Right hindlimb (tissue), 1 donor: ENCODE measurements at places on chromosomes 16 and 17.

- no peak for DNase-seq
Observed at GRCh38 chr16:2308089-2308962, 32.2 kb downstream of the ABCA3 start.

DNA sequence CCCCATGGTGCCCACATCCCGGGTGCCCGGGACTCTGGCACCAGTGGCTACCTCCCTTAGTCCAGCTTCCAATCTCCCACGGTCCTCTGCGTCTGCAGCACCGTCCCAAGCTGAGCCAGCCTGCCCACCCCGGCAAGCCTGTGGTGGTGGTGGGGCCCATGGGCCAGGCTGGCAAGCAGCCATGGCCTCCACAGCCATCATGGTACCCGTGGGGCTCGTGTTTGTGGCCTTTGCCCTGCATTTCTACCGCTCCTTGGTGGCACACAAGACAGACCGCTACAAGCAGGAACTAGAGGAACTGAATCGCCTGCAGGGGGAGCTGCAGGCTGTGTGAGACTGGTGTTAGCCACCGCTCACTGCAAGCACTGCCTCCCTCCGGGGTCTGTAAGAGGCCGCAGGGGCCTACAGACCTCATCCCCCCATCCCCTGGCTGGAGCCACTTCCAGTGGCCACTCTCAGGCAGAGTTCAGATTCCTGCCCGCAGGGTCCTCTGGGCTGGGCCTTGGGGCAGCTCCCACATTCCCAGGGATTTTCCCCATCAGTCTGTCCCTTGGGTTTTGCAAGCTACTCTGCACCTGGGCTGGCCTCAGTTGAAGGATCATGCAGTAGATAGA, 3.9 kb upstream of the SETD1A start:
- DNase-seq = peak; percentile 81

- no peak for DNase-seq
Observed at GRCh38 chr17:12341328-12341727, 320.7 kb downstream of the MAP2K4 start.

DNA sequence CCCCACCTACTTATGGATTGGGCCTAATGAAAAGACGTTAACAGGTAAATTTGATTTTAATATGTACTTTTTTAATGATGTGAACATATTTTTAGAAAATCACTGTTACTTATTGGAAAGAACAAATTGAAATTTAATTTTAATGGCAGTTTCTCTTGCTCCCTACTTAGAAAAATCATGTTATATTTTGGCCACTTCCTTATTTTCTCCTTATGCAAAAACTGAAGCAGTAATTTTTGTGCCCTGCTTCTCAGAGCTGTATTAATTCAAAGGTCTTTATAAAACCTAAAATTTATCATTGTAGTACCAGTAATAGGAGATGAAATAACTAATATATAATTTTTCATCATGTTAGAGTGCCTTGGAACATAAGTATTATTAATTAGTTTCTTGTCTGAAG, 2.8 kb downstream of the ZPBP2 start:
- DNase-seq = no peak

DNA sequence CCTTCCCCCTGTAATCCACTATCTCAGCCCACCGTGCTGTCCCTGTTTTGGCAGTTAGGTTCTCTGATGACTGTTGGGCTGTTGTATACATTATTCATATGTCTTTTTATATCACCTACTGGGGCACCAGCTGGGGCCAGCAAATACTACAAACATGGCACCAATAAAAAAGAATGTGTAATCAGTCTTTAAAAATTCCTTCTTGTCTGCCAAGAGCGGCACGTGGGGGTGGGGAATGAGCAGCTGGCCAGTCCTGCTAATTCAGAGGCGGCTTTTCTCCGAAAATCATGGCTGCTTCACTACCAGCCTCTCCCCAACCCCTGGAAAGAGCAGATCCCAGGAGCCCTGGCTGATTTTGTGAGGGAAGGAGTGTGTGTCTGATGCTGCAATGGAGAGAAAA, 77.7 kb upstream of the EEF2KMT start:
- DNase-seq = peak; percentile 51

DNA sequence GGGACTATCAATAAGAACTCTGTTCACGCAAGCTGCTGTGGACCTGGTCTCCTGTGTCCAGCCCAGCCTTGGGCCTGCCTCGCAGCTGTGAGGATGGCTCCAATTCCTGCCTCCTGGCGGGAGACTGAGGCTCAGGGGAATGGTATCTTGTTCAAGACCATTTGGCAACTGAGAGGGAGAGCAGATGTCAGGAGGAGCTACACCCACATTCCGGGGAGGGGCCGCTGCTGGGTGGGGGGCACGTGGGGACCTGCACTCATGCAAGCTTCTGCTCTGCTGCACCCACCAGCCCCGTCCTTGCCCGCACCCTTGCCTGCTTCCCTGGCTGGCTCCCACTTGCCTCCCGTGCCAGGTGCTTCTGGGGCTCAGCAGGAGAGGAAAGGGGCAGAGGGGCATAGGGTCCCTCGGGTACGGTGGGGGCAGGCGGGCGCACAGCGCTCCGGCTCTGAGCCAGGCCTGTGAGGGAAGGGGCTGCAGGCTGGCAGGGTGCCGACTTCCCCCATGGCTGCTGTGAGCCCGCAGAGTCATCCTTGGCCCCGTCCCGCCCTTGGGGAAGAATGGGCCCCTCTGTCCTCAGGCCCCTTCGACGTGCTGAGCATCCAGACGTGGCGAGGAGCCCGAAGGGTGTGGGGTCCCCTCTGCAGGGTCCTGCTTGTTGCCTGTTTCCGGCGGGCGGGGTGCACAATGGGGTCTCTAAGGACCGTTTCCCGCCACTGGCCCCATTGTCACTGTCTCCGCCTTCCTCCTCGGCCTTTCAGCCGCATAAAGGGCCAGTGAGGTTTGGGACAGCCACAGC, 2.7 kb downstream of the METRN start:
- no peak for DNase-seq

DNA sequence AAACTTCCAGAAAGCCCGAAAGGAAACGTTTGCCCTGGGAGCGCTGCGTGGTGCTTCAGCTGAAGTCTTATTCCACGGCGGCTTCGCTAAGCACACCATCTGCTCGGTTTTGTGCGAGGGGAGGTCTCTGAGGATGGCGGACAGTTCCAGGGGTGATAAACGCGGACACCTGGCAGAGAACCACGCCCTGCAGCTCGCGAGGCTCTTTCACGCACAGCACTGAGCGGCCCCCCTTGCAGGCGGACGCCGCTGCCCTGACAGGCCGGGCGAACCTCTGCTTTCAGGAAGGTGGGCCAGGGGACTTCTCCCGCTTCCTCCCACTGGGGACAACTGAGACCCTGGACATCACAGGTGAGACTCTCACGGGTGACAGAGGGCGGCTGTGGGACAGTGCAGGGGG, 3.7 kb downstream of the MVD start:
- no peak for DNase-seq

- DNase-seq = peak; percentile 93
Observed at GRCh38 chr16:4315186-4316107, at the start of gene GLIS2. TSS of gene GLIS2 (plus strand) at chr16:4316067. CDS start at chr16:4332281, 16,214 bp downstream.

DNA sequence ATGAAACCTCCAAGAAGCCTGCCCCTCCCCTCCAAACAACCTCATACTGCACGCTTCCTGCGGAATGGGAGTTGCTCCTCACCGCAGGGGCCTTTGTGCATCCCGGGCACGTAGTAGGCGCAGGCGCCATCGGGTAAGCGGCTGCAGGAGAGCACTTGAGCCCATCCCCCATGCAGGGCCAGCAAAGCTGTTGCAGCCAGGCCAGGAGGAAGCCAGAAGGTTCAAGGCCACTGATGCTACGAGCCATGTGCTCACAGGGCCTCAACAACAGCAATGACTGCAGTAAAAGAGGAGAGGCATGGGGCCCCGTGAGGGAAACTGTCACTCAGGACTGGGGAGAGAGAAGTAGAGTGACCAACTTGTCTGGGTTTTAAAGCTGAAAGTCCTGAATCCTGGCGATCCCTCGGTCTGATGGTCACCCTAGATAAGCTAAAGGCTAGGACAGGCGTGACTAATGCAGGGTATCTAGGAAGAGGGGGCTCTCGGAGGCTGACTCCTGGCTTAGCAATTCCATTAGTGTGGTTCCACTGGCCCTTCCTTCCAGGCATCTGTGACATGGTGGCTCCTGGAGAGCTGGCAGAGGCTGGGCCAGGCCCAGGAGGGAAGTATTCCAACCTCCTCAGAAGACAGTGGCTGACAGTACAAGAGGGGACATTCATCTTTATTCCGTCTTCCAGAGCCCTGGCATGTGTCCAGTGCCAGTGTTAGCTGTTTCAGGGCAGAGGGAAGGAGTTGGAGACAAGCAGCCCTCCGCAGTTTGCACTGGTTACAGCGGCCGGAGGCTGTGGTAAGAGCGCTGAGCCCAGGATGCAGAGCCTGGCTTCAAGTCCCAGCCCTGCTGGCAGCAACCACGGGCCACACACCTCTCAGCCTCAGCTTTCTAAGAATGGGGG, 20.8 kb downstream of the GOSR2 start:
- peak; percentile 39 for DNase-seq

DNA sequence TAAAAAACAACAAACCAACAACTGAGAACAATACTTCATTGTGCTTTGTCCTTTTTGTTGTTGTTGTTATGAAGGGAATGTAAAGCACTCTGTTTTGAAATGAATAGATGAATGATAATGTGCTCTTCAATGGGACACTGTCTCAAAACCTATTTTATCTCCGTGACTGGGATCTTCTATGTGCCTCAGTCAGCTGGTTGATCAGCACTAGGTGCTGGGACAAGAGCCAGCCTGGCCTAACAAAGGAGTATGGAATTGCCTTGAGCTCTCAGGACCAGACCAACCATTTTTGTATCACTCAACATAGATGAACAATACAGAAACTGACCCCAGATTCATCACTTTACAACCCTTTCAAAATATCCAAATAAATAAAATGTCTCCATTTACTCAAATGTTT, 440.2 kb downstream of the KCNJ2 start:
- DNase-seq = no peak

- DNase-seq = no peak
Observed at GRCh38 chr16:49779979-49780378, 75.9 kb downstream of the ZNF423 start.

DNA sequence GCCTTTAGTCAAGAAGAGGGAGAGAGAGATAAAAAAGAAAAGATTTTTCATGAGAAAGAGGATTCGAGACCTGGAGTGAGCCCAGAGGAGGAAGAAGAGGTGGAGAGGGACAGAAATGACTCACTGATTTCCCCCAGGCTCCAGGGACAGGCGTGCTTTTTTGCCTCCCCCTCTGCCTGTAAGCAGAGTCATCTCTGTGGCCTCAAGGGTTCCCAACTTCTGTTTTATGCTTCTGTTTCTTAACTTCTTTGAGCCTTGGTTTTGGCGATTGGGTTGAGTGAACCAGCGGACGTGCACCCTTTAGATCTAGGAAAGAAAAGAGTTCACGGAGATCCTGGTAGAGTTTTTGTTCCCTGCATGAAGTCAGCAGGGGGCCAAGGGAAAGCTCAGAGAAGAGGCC, 147.9 kb upstream of the NOL11 start:
- DNase-seq = no peak

DNA sequence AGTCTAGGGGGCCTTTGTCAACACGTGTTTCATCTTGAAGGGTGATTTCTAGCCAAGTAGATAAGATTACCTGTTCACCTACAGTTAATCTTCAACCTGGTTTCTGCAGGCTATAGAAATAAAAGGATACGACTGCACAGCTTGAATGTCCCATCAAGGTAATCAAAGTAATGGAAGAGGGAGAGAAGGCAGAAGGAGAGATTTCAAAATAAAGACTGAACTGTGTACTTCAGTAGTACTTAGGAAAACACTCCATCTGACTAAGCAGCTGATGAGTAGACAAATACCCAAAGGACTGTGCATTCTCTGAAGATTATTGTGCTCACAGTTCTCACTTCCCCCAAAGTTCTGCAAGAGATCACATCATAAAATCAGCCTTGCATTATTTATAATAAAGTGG, 5.8 kb upstream of the RFFL start:
- DNase-seq = no peak

DNA sequence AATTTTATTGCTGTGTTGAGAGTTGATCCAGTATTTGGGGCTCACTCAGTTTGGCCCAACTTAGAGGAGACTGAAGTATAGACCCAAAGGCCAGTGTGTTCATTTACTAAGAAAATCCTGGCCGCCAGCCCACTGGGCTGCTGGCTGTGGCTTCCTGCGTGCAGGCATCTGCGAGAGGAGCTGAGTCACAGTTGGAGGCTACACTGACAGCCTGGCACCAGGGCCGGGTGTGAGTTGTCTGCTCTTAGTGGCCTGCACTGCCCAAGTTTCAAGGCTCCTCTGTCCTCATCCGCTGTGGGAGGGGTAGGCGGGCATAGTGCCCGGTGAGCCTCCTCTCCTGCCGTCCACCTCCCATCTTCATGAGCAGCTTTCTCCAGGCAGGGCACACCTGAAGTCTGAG, 54.2 kb downstream of the PLD6 start:
- peak; percentile 62 for DNase-seq

- peak; percentile 74 for DNase-seq
Observed at GRCh38 chr17:47695429-47696376, 1.7 kb downstream of the TBKBP1 start.

DNA sequence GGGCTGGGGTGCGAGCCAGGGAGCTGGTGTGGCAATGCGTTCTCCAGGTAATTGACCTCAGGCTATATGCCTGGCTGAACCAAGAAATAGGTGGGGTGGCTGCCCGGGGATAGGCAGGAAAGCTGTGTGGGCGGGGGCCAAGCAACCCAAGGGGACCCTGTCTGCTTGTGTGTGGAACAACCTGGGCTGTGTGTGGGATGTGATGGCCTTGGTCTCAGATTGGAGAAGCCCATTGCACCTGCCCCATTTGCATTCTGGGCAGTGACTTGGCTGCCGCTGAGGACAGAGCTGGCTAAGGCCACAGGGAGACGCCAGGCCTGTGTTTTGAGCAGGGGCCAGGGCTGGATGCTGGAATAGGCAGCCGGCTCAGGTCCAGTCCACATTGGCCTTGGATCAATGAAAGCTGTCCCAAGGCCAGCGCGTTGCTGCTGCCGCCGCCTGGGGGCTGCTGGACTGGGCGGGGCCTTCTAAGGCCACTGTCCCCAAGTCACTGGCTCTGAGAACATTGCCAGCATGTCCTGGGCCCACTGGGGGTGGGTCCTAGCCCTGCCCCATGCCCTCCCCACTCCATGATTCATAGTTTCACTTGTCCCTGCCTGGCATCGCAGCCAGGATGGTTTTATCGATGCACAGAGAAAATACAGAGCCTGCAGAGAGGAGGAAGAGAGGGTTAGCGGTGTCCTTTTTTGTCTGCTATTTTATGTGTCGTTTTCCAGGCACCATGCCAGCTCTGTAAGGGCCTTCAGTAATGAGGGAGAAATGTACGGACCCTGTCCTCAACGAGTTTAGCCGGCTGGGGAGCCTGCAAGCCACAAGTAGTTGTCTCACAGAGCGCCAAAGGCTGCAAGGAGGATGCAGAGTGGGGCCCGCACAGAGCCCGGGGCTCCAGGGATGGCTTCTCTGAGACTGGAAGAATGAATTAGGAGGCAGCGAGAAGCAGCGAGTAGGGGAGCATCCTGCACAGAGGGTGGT, 43.9 kb downstream of the NKD1 start:
- peak; percentile 78 for DNase-seq
